WTC11 (cell line): ENCODE measurements at places on chromosomes 5 and 9. TPM values are rescaled to one million over a fixed set of nuclear protein-coding genes. Genes with fewer than 3 reads are reported as not detected.

GRCh38 chr9:17005056-17005823 lies 129.6 kb upstream of the CNTLN start:
- no peak overlapping the region for H3K4me3 ChIP-seq
- no peaks in the 10 kb centered on the region for H3K36me3 ChIP-seq
- no peaks in the 10 kb centered on the region for H3K27me3 ChIP-seq
- H3K4me1 ChIP-seq = peaks cover 17% of the 10 kb centered on the region
- no peak for DNase-seq

GRCh38 chr9:136238342-136238732 lies 7.3 kb downstream of the QSOX2 start:
- H3K4me1 ChIP-seq = peaks cover 10% of the 10 kb centered on the region
- no peak for DNase-seq
- H3K27me3 ChIP-seq = no peaks in the 10 kb centered on the region

GRCh38 chr9:127793093-127793708 lies 7.4 kb downstream of the CDK9 start:
- no peak overlapping the region for H3K4me3 ChIP-seq
- peak overlapping the region; percentile 88 for H3K27ac ChIP-seq
- DNase-seq = no peak
- no peaks in the 10 kb centered on the region for H3K27me3 ChIP-seq
- H3K4me1 ChIP-seq = peaks cover 9% of the 10 kb centered on the region
- peaks cover 35% of the 10 kb centered on the region for H3K36me3 ChIP-seq

GRCh38 chr5:81789033-81789432 lies 38.1 kb upstream of the SSBP2 start:
- DNase-seq = no peak
- no peak overlapping the region for H3K4me3 ChIP-seq
- H3K27ac ChIP-seq = peak overlapping the region; percentile 26; the same call in 1 of the 2 replicates
- H3K4me1 ChIP-seq = peaks cover 32% of the 10 kb centered on the region

DNA sequence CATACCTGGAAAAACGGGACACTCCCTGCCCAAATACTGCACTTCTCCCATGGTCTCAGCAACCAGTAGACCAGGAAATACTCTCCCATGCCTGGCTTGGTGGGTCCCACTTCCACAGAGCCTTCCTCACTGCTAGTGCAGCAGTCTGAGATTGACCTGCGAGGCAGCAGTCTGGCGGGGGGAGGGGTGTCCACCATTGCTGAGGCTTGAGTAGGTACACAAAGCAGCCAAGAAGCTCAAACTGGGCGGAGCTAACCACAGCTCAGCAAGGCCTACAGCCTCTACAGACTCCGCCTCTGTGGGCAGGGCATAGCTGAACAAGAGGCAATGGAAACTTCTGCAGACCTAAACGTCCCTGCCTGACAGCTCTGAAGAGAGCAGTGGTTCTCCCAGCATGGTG lies 191.5 kb upstream of the FTMT start:
- H3K36me3 ChIP-seq = no peaks in the 10 kb centered on the region
- no peak overlapping the region for H3K27ac ChIP-seq
- no peak overlapping the region for H3K4me3 ChIP-seq
- DNase-seq = peak; percentile 26
- no peaks in the 10 kb centered on the region for H3K27me3 ChIP-seq
- no peaks in the 10 kb centered on the region for H3K4me1 ChIP-seq

The ADAMTS13 gene
- 12.0 to 16.4 TPM (median 15.9 TPM) in 3 replicates for total RNA-seq

The HSPB3 gene
- not detected in 3 replicates for total RNA-seq
